ENCODE measurements at places on chromosomes 7 and 10.
A peak's percentile ranks its signal among the peaks of the same experiment; 100 is the strongest.

DNA sequence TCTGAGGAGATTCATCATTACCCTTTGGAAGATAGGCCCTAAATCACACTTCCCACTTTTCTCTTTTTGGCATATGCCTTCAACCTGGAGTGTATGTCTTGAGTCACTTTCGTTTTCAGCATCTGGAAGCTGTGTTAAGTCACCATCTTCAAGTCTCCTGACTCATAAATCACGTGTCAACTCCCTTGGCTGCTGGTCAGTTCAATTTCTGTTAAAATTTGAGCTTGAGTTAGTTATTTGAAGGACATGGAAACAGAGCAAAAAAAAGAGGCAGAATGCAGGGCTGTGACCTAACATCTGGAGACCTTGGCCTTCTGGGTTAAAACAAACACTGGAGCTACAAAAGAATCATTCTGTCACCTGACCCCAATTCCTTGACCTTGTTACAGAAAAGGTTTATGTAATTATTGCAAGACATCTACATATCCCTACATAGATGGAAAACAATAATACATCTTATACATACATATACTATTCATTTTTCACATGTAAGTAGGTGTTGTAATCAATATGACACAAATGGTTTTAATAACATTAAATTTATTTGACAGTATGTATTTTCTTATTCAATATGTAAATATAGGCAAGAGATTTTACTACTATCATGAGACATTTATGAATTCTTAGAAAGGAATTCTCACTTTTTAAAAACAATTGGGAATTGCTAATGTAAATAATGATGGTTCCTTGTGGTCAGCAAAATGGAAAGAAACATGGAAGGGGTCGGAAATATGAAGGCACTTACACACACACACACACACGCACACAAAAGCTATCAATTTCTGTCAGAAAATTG is 169.7 kb upstream of the PHYHIPL start:
- no peak for DNase-seq

- DNase-seq: no peak
Measured at GRCh38 chr10:73865459-73866442, 8.6 kb downstream of the CAMK2G start.

DNA sequence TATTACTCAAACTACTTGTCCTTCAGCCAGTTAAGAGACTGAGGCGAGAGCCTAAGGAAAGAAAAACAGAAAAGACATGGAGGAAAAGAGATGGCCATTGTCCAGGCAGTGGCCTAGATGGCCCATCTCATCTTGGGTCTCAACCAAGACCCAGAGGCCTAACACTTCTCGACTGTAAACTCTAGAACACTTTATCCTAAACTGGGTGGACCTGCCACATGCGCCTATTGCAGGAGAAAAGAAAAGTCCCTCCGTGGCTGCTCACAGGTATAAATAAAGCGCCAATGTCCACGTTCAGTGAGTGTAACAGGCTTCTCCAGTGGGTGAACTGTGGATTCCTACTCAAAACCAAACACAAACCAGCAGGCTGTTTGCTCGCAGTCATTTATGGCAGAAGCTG is 92.7 kb upstream of the DDC start:
- no peak for DNase-seq

GRCh38 chr7:127253281-127254162 is 781 bp upstream of the GRM8 start:
- DNase-seq: peak; percentile 2

- DNase-seq: no peak
Measured at GRCh38 chr10:22705527-22705926, 8.9 kb downstream of the PIP4K2A start.

GRCh38 chr7:6590645-6591110 is 857 bp downstream of the INTS15 start:
- no peak for DNase-seq

- DNase-seq: no peak
Measured at GRCh38 chr10:11835704-11836103, 12.5 kb downstream of the PROSER2 start.

DNA sequence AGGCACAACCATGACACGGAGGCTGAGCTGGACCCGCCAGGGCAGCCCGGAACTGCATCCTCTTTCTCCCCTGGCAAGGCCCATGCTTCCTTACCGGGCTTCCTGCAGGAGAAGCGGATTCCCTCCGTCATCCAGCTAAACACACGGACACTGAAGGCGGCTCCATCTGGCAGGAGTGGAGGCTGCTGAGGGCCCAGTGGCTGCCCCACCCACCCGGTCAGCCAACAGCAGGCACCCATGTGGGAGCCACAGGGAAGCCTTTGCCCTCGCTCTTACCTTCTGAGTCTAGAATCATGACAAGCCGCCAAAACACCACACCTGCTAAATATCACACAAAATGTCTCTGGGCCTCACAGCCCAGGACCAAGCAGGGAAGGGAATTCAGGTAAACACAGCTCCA is 321.6 kb upstream of the RNF32 start:
- DNase-seq: no peak

- no peak for DNase-seq
Measured at GRCh38 chr7:149415391-149416071, 45.3 kb downstream of the ZNF777 start.

GRCh38 chr7:762885-763284 is 35.8 kb upstream of the PRKAR1B start:
- no peak for DNase-seq

DNA sequence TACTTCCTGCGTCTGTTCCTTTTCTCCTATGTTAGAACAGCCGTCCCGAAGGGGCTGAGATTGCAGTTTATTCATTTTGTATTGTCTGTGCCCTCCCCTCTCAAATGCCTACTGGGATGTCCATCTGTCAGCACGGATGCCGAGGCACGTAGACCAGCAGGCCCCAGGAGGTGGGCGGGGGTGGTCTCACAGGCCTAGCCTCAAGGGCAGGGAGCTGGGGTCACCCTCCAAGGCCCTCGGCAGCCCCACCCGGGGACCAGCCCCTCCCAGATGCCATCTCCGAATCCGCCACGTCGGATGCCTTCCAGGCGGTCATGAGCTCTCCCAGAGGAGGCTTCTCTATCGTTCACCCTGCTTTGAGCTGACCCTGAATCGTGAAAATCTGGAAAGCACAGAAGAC is 59.7 kb downstream of the ELFN1 start:
- DNase-seq: no peak

GRCh38 chr7:77542895-77543294 is 5.8 kb downstream of the PTPN12 start:
- no peak for DNase-seq

- DNase-seq: no peak
Measured at GRCh38 chr7:95684037-95684436, 87.7 kb upstream of the PDK4 start.

DNA sequence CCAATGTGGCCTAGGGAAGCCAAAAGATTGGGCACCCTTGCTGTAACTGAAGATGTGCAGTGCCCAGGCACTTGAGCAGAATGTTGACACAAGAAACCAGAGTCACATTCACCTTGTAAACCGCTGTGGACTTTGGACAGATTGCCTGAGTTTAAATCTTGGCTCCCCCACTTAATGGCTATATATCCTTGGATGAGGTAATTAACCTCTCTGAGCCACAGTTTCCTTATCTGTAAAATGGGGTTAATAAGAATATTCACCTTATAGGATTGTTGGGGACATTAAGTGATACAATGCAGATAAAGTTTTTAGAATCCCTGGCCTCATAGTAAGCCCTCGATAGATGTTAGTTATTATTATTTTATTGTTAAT is 331.0 kb downstream of the LRMDA start:
- DNase-seq: no peak

DNA sequence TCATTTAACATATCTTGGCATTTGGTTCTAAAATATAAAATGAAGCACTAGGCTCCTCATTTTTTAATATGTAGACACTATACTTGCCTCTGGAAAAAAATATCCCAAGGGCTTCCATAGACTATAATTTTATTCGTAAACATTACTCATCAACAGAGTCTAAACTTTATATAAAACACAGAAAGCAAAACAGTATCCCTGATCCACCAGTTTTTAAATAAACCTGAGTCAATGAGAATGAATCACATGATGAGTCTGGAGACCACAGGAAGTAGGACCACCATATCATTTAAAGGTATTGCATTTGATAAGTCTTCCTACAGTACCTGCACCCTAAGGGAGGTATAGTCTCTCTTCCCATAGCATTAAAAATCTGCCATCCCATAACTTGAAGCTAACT is 228.0 kb downstream of the DGKI start:
- no peak for DNase-seq

DNA sequence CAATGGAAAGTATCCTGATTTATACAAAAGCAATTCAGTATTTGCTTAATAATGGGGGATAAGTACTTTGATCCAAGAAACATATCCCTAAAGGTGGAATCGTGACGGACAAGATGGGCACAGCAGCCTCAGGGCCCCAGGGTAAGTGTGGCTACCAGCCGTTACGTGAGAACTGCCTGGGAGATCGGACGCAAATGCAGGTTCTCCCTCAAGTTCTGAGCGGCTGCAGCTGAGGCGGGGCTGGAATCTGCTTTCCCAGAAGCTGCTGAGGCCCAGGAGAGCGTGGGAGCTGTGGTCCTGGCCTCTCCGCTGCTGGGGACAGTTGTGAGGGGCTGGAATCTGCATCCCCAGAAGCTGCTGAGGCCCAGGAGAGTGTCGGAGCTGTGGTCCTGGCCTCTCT is 13.5 kb downstream of the FOXL3 start:
- no peak for DNase-seq

Measured in AG04449 (cell line).